CD4-positive, alpha-beta T cell treated with Interleukin-6 at 100 ng/mL for 8 hours (primary cell): ENCODE measurements at places on chromosomes 7 and 10.

- no peak for DNase-seq
Observed at GRCh38 chr10:31352436-31353226, 33.6 kb downstream of the ZEB1 start.

DNA sequence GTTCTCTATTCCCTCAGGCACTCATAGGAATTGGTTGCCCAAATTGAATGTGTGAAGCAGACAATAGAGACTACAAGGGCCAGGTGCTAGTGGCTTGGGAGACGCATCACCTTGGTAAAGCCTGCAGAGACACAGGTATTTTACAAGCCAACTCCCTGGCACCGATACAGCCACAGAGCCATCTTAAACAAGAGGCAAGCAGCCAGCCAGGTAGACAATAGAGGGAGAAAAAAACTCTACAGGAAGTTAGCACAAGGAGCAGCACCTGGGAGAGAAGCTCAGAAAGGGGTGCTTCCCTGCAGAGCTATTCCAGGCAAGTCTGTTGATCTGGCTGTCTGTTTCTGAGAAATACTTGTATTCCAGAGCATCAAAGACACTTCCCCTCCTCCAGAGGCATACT, 43.0 kb upstream of the CDK1 start:
- DNase-seq = no peak

- peak; percentile 80 for DNase-seq
Observed at GRCh38 chr7:92904244-92905131, 68.1 kb upstream of the CDK6 start.

DNA sequence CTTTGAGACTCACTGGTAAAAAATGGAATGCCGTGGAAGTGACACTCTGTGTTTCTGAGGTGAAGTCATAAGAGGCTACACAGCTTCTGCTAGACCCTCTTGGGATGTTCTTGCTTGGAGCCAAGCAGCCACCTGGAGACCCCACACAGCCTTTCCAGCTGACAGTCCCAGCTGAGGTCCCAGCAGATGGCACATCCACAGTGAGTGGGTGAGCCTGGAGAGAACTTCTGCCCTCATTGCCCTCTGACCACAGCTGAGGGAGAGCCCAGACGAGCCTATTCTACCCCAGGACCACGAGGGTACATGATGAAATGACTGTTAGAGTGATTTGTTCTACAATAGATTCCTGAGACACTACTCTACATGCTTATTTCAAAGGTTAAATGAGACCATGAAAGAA, 44.3 kb downstream of the CXCL12 start:
- DNase-seq = no peak

DNA sequence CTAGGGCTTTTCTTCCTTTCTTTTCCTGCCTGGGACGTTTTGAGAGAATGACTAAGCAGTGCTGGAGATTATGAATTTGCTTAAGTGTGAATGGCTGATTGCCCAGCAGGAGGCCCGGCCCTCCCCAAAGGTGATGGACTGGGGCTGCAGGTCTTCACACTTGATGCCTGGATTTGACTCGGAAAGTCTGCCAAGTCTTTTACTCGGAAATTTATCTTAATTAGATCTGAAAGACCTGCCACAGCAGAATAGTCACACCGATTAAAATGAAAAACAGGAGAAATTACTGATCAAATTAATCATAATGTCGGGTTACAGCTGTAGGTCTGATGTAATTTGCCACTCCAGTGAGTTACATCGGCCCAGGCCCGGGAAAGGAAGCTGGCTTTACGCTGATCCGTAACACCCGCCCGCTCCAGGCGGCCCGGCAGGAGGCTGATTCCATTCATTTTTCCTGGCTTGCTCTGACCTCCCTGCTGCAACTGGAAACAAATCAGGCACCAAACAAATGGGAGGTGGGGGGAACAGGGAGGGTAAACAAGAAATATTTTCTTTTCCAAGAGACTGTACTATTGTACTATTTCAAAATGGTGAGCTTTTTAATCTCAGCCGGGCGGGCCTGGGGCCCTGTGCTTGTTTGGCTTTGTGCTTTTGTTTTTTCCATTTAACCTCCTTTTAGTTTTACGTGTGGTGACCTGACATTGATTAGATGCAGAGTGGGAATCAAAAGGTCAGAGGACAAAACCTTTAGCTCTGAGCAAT, 212.4 kb upstream of the YAE1 start:
- DNase-seq = no peak

- no peak for DNase-seq
Observed at GRCh38 chr7:91235211-91235832, 28.9 kb upstream of the FZD1 start.

- DNase-seq = peak; percentile 45
Observed at GRCh38 chr7:105015390-105015965, 1.5 kb downstream of the KMT2E start.

DNA sequence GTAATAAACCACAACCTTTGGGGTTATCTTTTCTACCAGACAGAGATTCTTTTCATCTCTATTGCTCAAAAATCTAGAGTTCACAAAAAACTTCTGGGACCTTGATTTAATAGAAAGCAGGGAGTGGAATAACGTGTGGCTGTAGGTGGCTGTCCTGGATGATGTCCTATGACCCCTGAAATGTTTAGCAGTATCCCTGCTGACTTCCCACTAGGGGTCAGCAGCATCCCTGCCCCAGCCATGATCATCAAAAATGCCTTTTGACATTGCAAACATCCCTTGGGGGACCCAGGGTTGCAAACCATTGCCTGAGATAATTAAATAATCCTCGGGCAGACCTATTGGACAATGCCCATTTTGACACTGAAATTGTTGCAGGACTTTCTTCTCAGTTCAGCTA, 177.1 kb downstream of the USP6NL start:
- DNase-seq = no peak

DNA sequence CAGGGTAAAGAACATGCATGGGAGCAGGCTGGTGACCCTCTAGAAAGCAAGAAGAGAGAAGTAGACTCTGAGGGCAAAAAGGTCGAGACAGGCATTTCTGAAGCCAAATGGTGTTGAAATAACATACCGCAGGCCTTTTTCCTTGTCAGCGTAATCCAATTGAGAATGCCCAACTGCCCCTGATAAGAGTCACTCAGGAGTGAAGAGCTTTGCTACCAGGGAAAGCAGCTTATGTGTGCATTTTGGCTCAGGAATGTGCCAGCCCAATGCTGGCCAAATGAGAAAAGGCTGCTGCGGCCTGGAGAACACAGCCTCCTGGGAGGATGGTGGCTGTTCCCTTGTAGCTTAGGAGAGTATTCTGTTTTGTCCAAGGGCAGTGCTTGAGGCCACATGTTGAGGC, 61.4 kb upstream of the NFKB2 start:
- no peak for DNase-seq

DNA sequence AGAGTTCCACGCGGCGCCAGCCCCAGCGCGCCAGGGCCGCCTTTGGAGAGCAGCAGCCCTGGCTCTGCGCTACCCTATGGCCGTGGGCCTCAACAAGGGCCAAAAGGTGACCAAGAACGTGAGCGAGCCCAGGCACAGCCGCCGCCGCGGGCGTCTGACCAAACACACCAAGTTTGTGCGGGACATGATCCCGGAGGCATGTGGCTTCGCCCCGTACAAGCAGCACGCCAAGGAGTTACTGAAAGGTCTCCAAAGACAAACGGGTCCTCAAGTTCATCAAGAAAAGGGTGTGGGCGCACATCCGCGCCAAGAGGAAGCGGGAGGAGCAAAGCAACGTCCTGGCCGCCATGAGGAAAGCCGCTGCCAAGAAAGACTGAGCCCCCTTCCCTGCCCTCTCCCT, 144.1 kb downstream of the SRPK2 start:
- no peak for DNase-seq

DNA sequence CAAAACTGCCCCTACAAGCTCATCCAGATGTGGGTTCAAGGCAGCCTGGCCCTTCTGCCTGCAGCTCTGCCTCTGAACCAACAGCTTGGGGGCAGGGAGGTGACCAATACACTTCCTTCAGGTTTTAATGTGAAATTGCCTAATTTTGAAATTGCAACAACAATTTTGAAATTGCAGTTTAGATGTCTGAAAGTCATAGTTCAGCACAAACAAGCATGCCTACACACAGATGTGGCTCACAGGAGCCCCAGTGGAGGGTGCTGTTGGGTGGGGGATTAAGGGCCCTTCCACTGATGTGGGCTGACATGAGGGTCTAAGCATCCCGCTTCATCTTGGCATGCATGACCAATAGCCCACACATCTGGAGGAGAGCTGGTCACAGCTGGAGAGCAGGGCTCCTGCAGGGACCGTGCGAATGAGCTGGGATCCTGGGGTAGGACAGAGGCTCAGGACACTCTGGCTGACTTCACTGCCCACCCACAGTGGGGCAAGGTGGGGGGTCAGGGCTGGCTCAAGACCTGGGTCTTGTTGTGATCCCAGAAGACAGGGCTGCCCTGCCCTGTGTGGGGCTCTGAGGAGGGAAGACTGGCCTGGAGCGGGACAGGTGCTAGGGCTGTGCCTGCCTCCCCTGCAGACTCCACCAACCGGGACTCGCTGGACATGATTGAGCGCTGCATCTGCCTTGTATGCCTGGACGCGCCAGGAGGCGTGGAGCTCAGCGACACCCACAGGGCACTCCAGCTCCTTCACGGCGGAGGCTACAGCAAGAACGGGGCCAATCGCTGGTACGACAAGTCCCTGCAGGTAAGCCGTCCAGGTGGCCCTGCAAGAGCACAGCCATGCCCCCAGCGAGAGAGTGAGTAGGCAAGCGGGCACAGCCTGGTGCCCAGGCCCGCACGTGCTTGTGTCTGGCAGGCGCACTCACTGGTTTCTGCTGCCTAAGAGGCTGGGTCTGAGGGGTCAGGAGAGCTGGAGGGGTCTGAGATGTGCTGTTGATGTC, 32.3 kb downstream of the CHAT start:
- DNase-seq = no peak

GRCh38 chr10:132305654-132306342, 2.0 kb downstream of the STK32C start:
- DNase-seq = no peak

DNA sequence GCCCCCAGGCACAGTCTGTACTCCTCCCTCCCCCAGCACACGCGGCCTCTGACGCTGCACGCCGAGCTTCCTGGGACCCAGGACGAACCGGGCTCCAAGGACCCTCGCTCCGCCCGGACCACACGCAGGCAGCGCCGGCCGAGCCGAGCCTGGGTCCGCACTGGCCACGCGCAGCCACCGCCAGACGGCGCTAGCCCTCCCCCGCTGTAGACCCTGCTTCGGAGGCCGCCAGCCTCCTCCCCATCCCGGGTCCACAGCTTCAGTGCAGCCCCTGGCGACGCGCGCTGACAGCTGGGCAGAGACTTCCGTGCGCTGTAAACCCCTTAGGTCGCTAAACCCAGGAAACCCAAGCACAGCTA, 936 bp upstream of the TCERG1L start:
- DNase-seq = no peak

GRCh38 chr10:79285315-79286197, 61.7 kb upstream of the PPIF start:
- no peak for DNase-seq
